ENCODE measurements at places on chromosomes 6 and 20. TPM values are rescaled to one million over a fixed set of nuclear protein-coding genes. Genes with fewer than 3 reads are reported as not detected.

Gene OXT
- polyA plus RNA-seq, result not detected

Gene GNMT
- polyA plus RNA-seq, result 0.18 TPM

Gene RPP21
- polyA plus RNA-seq, result 172 TPM

Gene AIF1
- polyA plus RNA-seq, result 8.0 TPM

Gene HCK
- polyA plus RNA-seq, result 2.9 TPM
